Foreskin keratinocyte (primary cell): ENCODE measurements at places on chromosomes 12 and 14. TPM values are rescaled to one million over a fixed set of nuclear protein-coding genes. Genes with fewer than 3 reads are reported as not detected.

DNA sequence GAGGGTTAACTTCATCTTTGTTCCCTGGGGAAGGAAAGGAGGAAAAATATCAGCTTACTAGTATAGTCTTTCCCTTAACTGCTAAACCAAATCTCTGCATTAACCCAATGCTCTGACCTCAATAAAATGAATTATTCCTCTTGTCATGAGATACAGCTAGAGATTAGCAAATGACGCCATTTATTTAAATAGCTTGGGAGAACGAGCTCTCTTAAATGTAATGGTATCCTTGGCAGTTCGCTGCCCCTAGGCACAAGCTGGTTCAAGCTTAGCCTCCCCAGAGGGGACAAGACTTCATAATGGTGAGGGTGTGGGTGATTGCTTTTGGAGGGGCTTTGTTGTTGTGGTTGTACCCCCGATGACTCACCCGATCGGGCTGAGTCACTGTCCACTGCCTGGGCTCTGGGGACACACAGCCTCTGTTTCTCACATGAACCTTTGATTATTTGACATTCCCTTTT is 19.6 kb downstream of the FNTB start:
- DNase-seq, result no peak

- DNase-seq, result no peak
Measured at GRCh38 chr12:21677204-21677603, 19.6 kb upstream of the LDHB start.

The SLCO1C1 gene
- not detected in 2 replicates for total RNA-seq

The LIMA1 gene
- total RNA-seq, result 512 and 582 TPM in 2 replicates

DNA sequence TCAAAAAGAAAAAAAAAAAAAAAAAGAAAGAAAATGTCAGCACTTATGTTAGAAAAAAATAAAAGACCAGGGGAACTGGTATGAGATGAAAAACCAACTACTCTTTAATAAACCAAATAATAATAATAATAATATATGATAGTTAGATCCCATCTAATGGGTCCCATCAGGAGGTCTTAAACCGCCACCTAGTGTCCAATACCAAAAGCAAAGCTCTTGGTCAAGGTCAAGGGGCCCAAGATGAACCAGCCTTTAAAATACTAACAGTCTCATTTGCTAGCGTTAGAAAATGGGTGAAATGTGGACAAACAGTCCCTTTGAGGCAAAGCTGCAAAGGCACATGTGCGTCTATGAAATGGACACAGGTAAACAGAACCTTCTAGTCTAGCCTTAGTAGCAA is 12.3 kb downstream of the BRAP start:
- no peak for DNase-seq
